Stimulated activated CD8-positive, alpha-beta memory T cell treated with anti-CD3 and anti-CD28 coated beads, Interleukin-4, amount 100 ng/mL, for 1 hour (primary cell): ENCODE measurements at places on chromosomes 5 and 9.
A peak's percentile ranks its signal among the peaks of the same experiment; 100 is the strongest.

DNA sequence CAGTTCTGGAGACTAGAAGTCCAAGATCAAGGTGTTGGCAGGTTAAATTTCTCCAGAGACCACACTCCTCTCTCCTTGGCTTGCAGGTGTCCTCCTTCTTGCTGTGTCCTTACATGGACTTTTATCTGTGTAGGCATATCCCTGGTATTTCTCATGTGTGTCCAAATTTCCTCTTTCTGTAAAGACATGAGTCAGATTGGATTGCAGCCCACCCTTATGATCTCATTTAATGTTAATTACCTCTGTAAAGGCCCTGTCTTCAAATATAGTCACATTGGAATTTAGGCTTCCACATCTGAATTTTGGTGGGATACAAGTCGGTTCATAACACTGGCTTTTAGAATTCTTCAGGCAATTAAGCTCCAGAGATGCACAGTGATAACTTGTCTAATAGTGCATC lies 322.2 kb upstream of the GRIA1 start:
- no peak for DNase-seq

GRCh38 chr9:135692410-135692809 lies 6.9 kb downstream of the SOHLH1 start:
- no peak for DNase-seq

GRCh38 chr5:91211997-91212713 lies 171.0 kb downstream of the ARRDC3 start:
- no peak for DNase-seq

DNA sequence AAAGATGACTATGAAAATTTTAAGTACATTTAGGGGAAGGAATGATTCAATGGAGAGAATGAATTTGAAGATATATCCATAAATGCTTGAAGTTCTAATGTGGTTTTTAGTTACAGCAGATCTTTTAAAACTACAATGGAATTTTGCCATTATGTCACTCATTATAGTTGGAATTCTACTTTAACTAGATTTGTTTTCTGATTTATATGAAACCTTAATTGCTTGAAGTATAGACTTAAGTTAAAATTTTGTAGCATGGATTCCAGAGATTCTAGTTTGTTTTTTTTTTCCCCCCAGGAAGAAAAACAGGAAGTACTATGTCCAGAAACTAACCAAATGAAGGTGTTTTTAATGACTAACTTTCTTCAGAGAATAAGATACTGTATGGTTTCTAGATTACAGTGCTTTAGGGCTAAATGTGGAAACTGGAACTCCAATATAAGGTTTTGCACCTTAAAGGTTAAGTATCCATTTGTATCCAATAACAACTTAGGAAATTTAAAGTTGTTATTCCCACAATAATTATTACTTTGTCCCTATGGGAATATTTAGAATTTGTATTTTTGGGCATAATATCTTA lies 70.3 kb downstream of the ZSWIM6 start:
- no peak for DNase-seq

- DNase-seq = no peak
Observed at GRCh38 chr5:10227379-10227778, 22.3 kb downstream of the ATPSCKMT start.

DNA sequence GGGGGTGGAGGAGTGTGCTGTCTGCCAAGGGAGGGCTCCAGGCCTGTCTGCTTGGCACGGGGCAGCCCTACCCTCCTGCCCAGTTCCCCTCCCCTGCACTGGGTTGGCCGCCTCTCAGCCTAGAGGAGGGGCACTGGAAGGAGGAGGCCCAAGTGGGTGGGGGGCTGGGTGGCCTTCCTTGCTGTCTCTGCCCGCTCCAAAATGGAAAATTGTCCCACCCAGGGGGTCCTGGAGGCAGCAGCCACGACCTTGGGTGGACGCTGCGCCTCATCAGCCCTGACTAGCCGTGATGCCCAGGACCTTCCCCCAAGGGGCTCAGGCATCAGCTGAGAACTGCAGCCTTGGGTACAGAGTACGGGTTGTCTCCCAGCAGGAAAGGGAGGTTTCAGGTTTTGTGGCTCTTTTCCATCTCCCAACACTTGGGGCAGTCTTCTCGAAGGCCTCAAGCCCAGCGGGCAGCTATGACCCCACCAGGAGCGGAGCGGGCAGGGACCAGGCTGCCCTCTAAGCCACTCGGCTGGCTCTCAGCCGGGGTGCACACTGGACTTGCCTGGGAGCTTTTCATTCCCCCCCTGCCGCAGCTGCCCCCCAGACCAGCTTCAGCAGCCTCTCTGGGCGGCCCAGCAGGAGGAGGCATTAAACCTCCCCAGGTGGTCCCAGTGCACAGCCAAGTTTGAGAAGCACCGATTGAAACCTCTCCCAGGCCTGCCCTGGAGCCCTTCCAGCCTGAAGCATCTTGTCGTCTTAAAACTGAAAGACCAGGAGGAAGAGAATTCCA lies 20.6 kb downstream of the NTNG2 start:
- no peak for DNase-seq

DNA sequence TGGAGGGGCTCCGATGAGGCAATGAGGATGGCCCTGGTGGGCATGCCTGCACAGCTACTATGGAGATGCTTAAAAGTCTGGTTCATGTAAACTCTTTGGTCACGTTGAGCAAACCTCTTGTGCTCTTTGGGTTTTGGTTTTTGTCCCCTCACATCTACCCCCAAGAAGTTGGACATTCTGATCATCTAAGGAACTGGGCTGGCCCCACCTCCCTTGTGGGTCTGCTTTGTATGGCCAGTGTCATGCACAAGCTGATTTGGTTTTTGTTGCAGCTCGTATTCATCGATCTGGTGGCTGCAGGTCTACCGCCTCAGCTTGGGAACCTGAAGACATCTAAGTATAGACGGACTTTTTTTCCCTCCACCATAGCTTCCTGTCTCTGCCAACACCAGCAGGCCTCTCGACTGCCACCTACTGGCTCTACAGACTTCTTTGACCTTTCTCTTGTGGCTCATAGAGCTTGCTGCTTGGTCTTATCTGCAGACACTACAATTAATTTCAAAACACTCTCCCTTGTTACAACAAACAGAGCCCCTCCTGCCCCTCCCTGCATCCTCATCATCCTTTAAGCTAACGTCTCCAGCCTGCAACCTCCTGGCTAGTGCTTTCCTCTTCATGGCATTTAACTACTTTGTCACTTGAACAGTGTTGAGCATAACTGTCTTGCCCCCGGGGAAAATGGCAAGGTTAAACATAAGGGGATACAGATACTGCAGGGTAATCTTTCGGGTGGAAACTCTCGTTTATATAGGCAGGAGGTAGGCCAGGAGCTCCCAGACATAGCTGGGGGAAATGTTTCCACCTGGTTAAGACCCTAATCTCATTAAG lies 34.5 kb downstream of the TSTD2 start:
- peak; percentile 34 for DNase-seq

DNA sequence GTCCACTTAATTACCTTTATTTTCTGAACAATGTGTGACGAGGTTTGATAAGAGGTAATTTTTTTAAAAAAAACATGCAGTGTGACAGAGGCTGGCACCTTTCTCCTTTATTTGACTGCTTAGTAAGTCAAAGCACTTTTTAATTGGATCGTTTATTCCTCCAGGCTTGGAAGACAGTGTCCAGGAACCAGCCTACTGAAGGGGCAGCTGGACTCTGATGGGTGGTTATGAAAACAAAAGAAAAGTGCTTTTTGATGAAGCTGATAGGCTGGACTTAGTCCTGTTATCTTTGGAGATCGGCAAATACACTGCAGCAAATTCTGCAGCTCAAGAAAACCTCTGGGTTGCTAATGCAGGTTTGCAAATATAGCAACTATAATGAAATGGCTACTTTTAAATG lies 141.7 kb downstream of the DCP2 start:
- no peak for DNase-seq

- peak; percentile 14 for DNase-seq
Observed at GRCh38 chr9:132768932-132769905, 99.0 kb downstream of the GTF3C4 start.

GRCh38 chr9:673264-673965 lies 168.1 kb upstream of the DMRT1 start:
- DNase-seq = no peak

- no peak for DNase-seq
Observed at GRCh38 chr5:111744455-111744854, 12.5 kb downstream of the NREP start.

GRCh38 chr5:137837491-137838394 lies 29.9 kb upstream of the MYOT start:
- no peak for DNase-seq

GRCh38 chr5:160628619-160628968 lies 206.9 kb downstream of the PTTG1 start:
- DNase-seq = no peak

DNA sequence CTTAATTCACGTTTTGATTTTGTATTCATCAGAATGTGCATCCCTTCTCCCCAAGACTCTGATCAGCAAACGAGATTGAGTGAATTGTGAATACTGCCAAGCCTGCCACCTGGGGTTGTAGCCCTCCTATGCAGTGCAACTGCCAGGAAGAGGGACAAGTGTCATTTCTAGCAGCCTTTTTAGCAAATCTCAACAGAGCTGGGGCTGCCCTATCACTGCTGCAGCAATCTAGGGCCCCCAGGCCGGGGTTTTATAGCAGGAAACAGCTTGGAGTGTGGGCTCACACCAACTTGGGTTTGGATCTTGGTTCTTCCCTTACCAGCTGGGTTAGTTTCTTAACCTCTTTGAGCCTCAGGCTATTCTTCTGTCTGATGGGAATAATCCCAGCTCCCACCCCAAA lies 4.0 kb downstream of the CSF1R start:
- DNase-seq = no peak

DNA sequence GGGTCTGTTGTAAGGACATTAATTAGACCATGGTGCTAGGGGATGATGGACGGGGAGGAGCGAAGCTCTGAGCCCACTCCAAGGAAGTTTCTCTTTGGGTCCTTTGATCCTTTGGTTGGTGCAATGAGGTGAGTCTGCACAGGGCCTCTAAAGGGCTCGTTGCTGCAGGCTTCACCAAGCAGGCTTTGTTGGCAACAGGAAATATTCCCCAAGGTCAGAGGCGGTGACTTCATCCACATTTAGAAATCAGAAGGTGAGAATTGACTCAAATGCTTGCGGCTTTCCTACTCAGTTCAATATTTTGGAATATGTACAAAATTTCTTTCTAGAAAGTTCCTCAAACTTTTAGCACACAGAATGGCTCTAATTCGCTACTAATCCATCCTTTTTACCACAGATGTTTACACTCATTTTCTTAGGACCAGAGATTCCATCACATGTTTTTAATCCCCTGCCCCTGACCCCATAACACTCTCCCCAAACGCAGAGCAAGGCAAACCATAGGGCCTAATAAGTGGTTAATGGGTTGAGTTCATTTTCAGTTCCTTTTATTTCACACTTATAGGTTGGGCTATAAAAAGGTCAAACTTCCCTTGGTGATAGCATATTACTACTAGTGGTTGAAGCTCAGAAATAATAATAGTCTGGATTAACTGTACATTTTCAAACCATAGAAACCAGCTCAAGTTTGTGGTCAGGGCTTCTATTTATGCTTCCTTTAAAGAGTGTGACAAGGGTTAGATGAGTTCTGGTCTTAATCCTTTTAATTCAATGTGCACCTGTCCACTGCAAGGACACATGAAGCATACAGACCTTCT lies 37.3 kb upstream of the TMEM252 start:
- DNase-seq = no peak

DNA sequence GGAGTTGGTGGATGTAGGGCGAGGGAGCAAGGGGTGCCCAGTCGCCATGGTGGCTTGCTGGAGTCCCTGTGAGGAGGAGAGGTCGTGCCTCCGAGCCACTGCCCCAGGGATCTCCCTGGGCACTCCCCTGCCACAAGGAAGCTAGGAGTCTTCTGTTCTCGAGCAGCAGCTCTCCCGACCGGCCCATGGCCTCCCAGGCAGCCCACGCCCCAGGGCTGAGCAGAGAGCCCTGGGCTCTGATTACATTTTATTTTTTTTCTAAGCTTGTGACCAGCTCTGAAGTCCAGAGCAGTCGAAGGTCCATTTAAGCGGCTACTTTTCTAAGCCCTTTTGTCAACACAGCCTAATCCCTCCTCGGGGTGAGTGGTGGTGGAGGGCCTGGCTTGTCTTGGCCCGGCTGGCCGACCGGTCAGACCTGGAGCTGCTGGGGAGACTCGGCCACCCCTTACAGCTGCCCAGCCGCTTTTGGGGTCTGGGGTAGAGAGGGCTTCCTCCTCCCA lies 2.1 kb downstream of the RXRA start:
- DNase-seq = no peak

- no peak for DNase-seq
Observed at GRCh38 chr5:57482671-57483106, at the start of gene ACTBL2. Gene ACTBL2, minus strand, starts transcription at chr5:57482811. Its CDS starts 104 bp downstream, at chr5:57482707.

- no peak for DNase-seq
Observed at GRCh38 chr5:982377-983237, 26.0 kb upstream of the NKD2 start.

GRCh38 chr9:69671879-69672595 lies at the start of gene APBA1:
Gene APBA1, minus strand, starts transcription at chr9:69672371.
- no peak for DNase-seq

GRCh38 chr5:122639033-122639432 lies 135.8 kb upstream of the SNX2 start:
- DNase-seq = no peak

DNA sequence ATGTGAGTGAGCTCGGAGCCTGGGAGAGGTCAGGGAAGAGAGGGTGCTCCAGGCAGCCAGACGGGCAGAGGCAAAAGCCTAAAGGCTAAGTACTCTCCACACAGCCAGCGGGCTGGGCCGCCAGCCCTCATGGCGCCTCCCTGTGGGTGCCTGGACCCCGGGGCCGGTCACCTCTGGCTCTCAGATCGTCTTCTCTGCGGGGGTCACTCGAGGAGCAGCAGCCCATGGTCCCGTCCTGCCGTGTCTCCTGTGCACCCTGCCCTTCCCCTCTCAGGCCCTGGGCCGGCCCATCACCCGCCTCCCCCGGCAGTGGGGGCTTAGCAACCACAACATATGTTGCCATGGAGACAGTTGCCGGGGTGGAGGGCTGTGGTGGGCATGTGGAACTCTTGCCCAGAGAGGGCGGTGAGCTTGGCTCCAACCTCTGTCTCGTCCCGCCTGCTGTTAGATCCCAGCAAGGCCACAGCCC lies 4.2 kb downstream of the AK1 start:
- no peak for DNase-seq

GRCh38 chr5:157677931-157678330 lies 6.6 kb downstream of the C5orf52 start:
- DNase-seq = no peak

- DNase-seq = no peak
Observed at GRCh38 chr5:6950250-6950649, 237.0 kb downstream of the TENT4A start.

- no peak for DNase-seq
Observed at GRCh38 chr5:10046676-10047075, 203.0 kb downstream of the ATPSCKMT start.

DNA sequence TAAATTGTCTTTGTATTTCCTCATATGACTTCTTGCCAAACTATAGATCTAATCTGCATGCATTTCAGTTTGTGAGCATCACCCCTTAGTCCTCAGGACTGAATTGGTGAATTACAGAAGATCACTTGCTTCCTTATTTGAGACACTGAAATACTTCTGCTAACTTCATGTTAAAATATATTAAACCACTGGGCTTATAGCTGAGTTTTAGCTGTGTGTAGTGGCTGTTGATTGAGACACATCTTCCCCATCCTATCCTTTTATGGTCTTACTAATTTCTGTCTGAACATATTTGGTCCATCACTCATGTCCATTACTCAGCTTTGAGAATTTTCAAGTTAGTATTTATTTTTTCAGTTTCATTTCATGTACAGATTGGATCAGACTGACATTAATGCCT lies 295.9 kb downstream of the PSAT1 start:
- DNase-seq = no peak

GRCh38 chr5:120919017-120919416 lies 454.9 kb downstream of the PRR16 start:
- DNase-seq = no peak
